AML-193 (cell line): ENCODE measurements at places on chromosomes 7 and 10.

DNA sequence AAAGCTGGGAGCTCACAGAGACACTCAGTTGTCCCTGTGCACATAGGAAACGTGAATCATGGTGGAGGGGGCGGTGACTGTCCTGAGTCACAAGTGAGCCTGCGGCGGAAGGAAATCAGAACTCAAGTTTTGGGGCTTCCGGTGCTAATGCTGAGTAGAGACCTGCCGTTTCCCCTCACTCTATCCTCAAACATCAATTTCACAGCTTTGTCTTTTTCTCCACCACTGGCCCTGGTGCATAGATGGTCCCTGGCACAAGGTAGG is 21.9 kb downstream of the ADCYAP1R1 start:
- DNase-seq: no peak

DNA sequence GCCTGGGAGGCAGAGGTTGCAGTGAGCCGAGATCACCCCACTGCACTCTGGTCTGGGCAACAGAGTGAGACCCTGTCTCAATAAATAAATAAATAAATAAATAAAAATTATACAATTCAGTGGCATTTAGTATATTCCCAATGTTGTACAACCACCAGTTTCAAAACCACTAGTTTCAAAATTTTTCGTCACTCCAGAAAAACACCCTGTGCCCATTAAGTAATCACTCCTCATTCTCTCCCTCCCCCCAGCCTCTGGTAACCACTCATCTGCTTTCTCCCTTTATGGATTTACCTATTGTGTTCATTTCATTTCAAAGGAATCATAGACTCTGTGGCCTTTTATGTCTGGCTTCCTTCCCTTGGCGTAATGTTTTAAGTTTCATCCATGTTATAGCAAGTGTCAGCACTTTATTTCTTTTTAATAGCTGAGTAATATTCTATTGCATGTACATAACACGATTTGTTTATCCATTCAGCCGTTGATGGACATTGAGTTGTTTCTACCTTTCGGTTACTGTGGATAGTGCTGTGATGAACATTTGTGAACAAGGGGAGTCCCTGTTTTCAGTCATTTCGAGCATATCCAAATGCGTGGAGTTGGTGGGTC is 29.4 kb upstream of the GOLGA7B start:
- DNase-seq: no peak

- DNase-seq: peak; percentile 30
Measured at GRCh38 chr7:85829817-85830432, 643.1 kb upstream of the SEMA3D start.

- DNase-seq: no peak
Measured at GRCh38 chr7:130356876-130357611, 12.4 kb downstream of the CPA5 start.

- DNase-seq: no peak
Measured at GRCh38 chr10:78966182-78966787, 102.5 kb upstream of the ZMIZ1 start.

DNA sequence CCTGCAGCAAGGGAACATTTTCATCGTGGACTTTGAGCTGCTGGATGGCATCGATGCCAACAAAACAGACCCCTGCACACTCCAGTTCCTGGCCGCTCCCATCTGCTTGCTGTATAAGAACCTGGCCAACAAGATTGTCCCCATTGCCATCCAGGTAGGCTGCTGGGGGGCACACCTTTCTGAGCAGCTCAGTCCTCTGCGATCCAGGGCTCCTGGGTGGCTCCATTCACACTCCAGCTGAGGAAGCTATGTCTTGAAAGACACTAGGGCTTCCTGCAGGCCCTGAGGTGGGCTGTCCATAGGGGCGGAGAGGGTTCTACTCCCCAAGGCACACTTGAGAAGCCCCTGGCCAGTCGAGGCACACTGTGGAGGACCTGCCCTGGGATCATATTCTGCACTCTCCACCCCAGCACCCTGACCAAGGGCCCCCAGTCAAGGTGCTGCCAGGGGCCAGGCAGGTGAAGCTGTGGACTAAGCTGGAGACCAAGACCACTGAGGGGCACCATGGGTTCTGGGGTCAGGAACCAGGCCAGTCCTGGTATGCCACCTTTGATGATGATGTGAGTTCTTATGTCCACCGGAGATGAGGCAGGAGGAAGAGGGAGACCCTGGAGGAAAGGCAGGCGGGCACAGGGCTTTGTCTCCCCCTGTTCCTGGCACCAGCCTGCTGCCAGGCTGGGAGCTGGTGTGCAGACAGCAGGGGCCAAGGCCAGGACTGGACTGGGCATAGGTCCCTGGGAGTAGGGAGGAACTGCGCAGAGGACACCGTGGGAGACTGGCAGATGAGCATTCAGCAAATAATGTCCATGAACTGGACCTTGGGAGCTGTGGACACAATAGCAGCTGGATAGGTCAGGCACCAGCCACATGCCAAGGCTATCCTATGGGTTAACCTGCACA is 54.8 kb downstream of the ALOX5 start:
- DNase-seq: no peak

DNA sequence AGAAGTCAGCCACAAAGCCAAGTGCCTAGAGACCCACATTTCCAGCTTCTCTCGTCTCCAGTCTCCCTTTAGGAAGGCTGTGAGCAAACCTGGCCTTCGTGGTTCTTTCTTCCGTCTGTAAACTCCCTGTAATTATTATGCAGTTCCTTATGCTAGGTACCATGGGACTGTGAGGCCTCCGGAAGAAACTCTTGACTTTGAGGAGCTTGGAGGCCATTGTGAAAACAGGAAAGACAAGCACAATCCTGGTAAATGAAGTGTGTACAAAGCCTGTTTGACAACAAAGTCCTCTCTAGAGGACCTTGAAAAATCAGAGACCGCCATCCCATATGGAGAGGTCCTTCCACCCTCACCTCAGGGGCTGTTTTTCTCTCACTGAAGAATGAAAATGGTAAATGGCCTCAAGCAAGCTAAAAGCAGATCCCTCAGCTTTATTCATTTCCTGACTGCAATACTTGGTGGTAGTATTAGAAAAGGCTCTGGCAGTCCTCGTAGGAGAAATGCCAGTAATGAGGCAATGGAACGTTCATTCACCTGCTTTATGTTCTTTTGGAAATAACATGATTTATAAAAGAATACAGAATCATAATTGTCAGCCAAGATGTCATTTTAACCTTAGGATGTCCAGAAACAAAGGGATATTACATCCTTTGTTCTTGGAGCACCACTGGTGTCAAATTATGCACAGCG is 926.4 kb downstream of the LRMDA start:
- DNase-seq: no peak

GRCh38 chr7:43309706-43310022 is 197.2 kb downstream of the HECW1 start:
- no peak for DNase-seq

GRCh38 chr7:88452646-88453045 is 146.0 kb upstream of the STEAP4 start:
- DNase-seq: no peak

DNA sequence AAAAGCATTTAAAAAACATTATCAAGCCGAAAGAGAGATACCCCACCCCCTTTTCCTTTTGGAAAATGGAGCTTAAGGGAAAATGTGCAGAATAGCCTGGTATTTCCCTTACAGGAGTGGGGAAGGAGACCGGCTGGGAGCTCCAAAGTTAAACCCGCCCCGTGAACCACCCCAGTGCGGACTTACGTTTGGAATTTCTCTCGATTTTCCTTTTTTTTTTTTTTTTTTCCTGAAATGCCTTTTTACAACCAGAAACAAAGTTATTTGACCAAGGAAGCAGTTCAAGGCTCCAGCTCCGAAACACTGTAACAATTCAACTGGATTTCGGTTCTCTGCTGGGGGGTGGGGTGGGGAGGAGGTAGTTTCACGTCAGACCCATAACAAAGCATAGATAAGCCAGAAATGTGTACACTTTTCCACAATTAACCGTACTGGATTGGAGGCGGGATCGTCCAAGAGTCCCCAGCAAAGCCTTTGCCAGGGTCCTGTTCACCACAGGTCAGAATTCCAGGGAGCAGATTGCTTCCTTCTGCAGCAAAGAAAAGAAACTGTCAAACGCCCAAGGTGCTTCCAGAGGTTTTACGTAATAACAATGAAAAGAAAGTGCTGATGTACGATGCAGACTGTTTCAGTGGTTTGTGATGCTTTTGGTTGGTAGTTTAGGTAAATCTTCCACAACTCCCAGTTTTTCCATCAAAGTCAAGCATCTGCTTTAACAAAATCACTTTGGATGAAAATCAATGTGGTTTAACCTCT is 6.7 kb downstream of the SKIDA1 start:
- no peak for DNase-seq

- DNase-seq: no peak
Measured at GRCh38 chr7:3321206-3321605, 20.2 kb downstream of the SDK1 start.

DNA sequence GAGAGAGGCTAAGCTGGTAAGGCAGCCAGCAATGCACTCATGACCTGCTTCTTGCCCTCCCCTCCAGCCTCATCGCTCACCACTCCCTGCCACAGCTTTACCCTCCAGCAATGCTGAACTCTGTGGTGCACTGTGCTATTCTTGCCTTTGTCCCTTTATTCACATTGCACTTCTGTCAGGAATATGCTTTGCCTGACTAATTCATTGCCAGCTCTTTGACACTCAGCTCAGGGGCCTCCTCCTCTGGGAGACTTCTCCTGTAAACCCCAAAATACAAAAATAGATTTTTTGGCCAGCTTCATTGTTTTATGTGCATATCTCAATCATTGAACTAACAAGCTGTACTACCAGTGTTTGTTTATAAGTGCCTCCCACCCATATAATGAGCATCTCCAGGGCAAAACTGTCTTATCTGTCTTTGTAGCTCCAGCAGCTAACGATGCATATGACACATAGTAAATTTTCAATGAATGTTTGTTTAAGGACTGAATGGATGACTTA is 8.2 kb downstream of the CNNM1 start:
- no peak for DNase-seq

DNA sequence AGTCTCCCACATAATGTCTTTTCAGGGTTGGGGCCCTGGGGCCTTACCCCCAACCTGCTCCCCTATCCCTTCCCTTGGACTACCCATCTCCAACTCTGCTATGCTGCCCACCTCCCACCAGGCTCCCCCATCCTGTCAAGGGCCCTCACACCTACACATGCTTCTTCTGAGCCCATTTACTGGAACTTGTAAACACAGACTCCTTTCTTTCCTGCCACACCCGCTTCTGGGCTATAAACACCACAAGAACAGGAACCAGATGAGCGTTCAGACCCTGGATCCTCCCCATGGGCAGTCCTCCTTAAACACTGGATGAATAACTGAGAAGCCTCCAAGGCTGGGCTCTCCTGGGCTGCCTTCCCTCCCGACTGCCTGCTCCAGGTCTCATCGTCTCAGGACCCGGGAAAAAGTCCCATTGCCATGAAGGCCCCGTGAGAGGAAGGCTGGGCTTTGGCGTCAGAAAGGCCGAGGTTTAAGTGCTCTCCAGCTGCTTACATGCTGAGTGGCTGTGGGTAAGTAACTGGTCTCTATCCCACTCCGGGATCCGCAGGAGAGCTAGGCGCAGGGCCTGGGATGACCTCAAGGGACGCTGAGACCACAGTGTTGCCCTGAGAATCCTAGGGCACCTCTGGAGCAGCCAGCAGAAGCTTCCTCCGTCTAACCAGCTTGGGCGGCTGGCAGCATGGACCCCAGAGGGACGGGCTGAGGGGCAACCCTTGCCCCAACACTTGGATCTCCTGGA is 15.6 kb upstream of the CRHR2 start:
- no peak for DNase-seq

DNA sequence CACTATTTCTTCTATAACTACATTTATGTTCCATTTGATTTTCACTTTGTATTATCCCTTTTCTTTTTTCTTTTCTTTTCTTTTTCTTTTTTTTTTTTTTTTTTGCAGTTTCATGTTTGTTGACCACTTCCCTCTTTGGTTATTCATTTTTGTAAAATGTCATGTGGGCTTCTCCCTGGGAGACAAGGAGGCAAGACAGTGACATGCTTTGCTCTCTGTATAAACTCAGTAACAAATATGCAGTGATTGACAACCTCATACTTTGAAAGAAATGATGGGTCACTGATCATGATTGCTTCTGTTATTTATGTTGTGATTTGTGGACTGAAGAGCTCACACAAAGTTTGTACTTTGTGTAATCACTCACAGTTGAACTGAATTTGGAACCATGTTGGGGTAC is 90.2 kb upstream of the ABI1 start:
- no peak for DNase-seq

GRCh38 chr10:12418000-12418399 is 68.7 kb downstream of the CAMK1D start:
- DNase-seq: no peak

GRCh38 chr7:132500727-132501440 is 75.4 kb downstream of the PLXNA4 start:
- DNase-seq: no peak

GRCh38 chr7:138954545-138955475 is 26.4 kb downstream of the KIAA1549 start:
- no peak for DNase-seq

- DNase-seq: no peak
Measured at GRCh38 chr10:123450956-123451605, 215.1 kb upstream of the GPR26 start.

DNA sequence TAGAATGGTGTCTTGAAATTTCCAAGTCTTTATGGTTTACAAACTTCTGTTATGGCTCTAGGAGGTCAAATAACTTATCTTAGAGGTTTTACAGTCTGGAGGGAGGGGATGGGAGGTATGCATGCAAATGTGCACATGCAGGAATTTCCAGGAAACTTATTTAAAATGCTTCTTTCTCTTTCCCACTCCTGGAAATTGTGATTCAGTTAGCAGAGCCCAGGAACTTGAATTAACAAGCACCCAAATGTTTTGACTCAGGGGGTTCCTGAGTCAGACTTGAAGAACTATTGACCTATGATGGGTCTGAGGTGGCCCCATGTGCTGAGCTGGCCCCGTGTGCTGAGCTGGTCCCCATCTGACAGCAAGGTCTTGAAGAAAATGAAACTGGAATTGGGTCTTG is 669.4 kb downstream of the INHBA start:
- DNase-seq: no peak

GRCh38 chr7:158779061-158780000 is 50.0 kb downstream of the ESYT2 start:
- DNase-seq: no peak

DNA sequence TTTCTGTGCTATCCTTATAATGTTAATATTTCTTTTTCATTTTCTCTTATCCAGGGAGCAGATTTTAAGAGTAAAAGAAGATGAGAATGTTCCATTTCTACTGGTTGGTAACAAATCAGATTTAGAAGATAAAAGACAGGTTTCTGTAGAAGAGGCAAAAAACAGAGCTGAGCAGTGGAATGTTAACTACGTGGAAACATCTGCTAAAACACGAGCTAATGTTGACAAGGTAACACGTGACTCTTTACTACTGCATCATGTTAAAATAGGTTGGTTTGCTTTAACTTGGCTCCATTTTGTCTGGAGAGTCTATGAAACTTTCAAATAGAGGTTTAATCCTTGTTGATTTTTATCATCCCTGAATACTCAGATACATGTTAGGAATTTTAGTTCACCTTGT is 73.3 kb downstream of the RALA start:
- DNase-seq: no peak

- no peak for DNase-seq
Measured at GRCh38 chr7:36312064-36312914, 77.4 kb upstream of the ANLN start.

- no peak for DNase-seq
Measured at GRCh38 chr7:66353547-66353946, 148.4 kb downstream of the TPST1 start.
